ENCODE measurements at places on chromosomes 5 and 9. TPM values are rescaled to one million over a fixed set of nuclear protein-coding genes. Genes with fewer than 3 reads are reported as not detected.

DNA sequence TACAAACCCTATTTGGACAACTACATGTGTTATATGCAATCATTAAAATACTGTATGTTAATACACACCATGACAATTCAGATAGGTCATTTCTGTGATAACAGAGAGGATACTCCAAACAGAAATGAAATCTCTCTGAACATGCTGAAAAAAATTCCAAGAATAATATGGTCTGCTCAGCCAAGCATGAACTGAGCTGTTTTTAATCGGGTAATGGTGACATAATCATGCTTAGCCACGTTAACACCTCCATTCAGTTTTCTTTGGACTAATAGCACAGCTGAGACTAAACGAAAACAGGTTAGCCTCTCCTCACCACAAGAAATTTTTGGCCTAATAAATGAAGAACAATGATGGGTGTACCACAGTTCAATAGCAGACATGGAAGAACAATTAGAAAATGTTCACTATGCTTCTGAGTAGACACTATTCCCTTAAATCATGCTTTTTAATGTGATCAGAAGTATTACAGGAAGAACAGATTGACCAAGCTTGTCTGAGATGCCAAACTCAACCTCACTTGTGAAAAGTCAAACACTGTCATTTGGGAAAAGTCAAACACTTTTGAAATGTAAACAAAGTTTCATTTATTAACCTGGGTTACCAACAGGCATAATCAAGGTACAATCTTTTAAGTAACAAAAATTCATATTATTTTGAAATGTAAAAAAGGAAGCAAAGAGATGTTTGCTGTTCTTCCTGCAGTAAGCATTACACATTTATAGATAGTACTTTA lies 19.4 kb downstream of the RAB14 start:
- DNase-seq, result no peak
- H3K36me3 ChIP-seq, result peaks cover 66% of the 10 kb centered on the region
- no peak overlapping the region for H3K4me3 ChIP-seq
- H3K27me3 ChIP-seq, result no peaks in the 10 kb centered on the region

DNA sequence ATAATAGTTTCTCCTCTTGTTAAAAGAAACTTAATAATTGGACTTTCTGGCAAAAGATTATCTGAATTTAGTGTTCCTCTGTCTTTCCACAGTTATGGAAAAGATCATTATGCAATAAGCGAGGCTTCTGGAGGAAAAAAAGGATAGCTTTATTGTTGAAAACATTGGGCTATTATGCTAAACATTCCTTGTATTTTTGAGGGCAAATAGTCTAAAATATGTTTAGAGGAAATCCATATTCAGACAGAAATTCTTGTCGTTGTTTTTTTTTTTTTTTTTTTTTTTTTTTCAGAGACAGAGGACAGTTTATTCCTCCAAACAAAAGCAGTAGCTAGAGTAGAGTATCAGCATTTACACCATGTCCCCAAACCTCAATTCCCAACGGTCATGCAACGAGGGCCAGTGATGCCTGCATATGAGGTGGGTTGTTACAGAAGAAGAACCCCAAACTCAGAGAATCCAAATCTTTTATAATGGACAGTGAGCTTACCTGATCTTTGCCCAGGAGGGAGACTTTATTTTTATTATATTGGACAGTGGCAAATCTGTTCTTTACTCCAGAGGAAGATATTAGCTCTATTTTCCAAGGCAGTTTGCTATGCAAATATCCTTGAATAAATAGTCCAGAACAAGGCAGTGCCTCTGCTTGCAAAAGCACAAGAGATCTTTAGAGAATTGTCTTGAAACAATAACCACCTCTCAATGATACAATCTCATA lies 48.4 kb upstream of the CDK5RAP2 start:
- DNase-seq, result no peak
- H3K4me3 ChIP-seq, result no peak overlapping the region
- H3K27me3 ChIP-seq, result no peaks in the 10 kb centered on the region
- H3K27ac ChIP-seq, result no peak overlapping the region

DNA sequence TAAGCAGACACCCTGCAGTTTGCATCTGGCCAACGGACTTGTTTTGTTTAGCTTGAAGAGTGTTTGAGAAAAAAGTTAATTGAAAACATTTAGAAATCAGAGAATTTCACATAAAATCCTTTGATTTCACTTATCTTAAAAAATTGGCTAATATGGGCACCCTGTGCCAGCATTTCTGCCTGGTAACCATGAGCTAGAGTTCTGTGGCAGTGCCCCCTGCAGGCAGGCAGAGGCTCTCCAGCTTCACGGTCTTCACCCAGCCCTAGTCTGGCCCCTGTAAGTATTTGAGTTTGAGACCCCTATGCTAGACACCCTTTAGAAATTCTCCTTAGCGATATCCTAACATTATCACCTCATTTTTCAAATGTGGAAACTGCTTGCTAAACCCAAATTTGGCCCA lies 18.8 kb upstream of the FANCC start:
- no peak overlapping the region for H3K27ac ChIP-seq
- H3K4me3 ChIP-seq, result no peak overlapping the region
- H3K36me3 ChIP-seq, result no peaks in the 10 kb centered on the region

DNA sequence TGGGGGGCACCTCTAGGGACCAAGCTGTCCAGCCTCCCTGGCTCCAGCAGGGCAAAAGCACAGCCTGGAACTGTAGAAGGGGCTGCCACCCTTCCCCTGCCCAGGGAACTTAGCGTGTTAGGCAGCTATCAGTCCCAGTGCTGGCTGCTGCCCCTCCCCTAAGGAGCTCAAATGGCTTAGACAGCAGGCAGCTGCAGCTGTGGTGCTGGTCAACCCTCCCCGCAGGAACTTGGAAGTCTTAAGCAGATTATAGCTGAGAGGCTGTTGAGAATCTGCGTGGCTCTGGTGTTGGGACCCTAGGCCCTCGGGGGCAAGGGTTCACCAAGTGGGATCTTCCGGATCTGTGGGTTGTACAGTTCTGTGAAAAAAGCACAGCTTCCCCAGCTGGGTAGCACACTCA lies 536.5 kb upstream of the CDH10 start:
- H3K27me3 ChIP-seq, result no peaks in the 10 kb centered on the region
- DNase-seq, result no peak
- H3K4me1 ChIP-seq, result no peaks in the 10 kb centered on the region
- H3K27ac ChIP-seq, result no peak overlapping the region
- no peaks in the 10 kb centered on the region for H3K36me3 ChIP-seq

GRCh38 chr5:124844371-124844920 lies 98.0 kb upstream of the ZNF608 start:
- no peak overlapping the region for H3K4me3 ChIP-seq
- H3K4me1 ChIP-seq, result no peaks in the 10 kb centered on the region
- H3K27ac ChIP-seq, result no peak overlapping the region

GCNT4 gene
- 0.02 TPM for polyA plus RNA-seq
